Osteoblast (primary cell): ENCODE measurements at places on chromosomes 5 and 9.

GRCh38 chr5:1801967-1802295, 724 bp downstream of the NDUFS6 start:
- peak; percentile 57 for DNase-seq

- no peak for DNase-seq
Measured at GRCh38 chr5:129243039-129243438, 148.5 kb downstream of the ISOC1 start.

DNA sequence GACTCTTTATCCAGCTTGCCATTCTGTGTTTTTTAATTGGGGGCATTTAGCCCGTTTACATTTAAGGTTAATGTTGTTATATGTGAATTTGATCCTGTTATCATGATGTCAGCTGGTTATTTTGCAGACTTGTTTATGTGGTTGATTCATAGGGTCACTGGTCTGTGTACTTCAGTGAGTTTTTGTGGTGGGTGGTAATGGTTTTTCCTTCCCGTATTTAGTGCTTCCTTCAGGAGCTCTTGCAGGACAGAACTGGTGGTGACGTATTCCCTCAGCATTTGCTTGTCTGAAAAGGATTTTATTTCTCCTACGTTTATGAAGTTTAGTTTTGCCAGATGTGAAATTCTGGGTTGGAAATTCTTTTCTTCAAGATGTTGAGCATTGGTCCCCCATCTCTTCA, 381.1 kb downstream of the MAN2A1 start:
- no peak for DNase-seq

GRCh38 chr5:153551537-153552079, 61.1 kb downstream of the GRIA1 start:
- peak; percentile 80 for DNase-seq

- DNase-seq, result no peak
Measured at GRCh38 chr5:142881076-142881783, 111.1 kb downstream of the ARHGAP26 start.
